ENCODE measurements at places on chromosomes 11 and 22.
A peak's percentile ranks its signal among the peaks of the same experiment; 100 is the strongest.

DNA sequence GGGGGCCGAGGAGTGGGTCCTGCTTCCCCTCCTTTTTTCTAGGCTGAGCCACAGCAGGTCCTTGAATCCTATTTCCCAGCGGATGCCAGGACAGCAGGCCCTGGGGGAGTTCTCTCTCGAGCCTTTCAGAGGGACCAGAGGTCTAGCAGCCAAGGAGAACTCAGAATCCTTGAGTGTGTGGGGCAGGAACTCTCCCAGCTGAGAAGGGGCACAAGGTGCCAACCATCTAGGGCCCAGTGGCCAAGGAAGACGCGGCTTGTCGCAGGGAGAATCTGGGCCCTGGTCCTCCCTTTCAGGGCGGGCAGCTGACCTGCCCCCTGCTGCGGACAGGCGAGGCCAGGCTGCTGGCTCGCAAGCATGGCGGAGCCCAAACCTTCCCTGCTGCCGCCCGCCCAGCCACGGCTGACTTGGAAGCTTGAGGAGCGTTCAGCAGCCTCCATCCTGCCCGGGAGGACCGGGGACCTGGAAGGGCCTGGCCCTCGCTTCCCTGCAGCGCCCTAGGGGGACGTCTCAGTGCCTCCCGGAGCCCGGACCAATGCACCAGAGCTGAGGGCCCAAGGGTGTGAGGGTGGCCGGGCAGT, 972 bp upstream of the TSSC4 start:
- DNase-seq: peak; percentile 16

- DNase-seq: no peak
Measured at GRCh38 chr11:118223992-118224391, 819 bp downstream of the JAML start.

DNA sequence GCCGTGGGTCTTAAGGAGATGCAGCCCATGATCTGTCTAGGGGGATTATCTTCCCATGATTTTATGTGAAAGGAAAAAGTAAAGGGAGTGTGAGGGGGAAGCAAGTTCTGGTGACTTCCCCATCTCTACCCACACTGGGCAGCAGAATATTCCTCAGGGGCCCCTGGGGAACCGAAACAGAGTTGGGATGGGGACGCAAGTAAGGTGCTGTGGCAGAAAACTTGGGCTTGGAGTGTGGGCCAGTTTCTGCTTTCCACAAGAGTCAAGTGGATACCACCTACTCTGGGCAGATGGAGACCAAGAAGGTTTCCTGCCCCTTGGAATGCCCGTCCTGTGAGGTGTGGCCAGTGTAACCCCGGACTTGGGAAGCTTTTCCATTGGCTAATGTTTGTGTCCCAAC, 64.4 kb downstream of the SGSM3 start:
- DNase-seq: no peak

DNA sequence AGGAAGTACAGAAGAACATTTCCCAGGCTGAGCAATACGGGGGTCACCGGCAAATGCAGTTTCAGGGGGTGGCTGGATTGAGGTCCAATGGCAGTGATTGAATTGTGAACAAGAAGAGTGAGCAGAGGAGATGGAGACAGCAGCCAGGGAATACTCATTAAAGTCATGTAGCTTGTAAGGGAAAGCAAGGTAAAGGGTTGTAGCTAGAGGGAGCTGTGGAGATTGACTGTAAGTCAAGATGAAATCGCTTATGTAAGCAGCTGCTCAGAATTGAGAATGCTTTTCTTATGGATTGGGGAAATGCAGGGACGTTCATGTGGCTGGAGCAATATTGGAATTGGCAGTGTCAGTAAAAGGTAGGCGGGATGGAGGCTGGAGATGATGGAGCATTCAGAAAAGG, 111.4 kb upstream of the TBCEL start:
- DNase-seq: no peak

DNA sequence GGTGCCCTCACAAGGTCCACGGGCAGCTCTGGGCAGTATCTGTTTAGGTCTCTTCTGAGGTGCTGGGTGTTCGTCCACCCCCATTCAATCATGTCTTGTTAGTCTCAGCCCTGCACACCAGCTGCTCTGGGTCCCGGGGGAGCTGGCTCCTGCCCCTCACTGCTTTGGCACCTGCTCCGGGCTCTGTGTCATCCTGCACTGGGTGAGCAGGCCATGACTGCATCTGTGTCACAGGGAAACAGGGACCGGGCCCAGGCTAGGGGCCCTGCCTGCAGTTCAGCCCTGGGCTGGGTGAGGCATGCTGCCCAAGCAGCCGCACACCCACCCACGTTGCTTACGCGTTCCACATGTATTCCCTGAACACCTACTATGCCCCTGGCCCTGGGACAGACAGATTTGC, 43.9 kb downstream of the ELFN2 start:
- DNase-seq: no peak

- DNase-seq: no peak
Measured at GRCh38 chr22:43722444-43722843, 89.7 kb downstream of the EFCAB6 start.

GRCh38 chr11:12528487-12528886, 145.7 kb upstream of the TEAD1 start:
- DNase-seq: no peak

DNA sequence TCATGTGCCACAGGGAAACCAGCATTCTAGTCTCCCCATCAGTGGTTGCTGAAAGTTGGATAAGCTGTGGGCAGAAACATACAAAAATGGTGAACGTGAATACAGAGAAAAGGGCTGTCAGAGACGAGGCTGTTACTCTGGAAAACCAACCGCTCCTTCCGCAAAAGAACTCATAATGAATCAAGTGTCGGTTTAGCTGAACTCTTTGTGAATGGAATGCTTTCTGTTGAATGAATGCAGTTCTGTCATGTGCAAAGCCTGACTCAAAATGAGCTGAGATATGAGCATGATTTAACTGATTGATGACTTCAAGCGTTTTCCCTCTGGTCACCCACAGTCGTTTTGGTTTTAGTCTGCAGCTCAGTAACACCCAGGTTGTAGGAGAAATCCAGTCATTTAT, 298.3 kb downstream of the ETS1 start:
- DNase-seq: no peak

GRCh38 chr11:1121331-1121812, 36.4 kb upstream of the MUC5AC start:
- no peak for DNase-seq

DNA sequence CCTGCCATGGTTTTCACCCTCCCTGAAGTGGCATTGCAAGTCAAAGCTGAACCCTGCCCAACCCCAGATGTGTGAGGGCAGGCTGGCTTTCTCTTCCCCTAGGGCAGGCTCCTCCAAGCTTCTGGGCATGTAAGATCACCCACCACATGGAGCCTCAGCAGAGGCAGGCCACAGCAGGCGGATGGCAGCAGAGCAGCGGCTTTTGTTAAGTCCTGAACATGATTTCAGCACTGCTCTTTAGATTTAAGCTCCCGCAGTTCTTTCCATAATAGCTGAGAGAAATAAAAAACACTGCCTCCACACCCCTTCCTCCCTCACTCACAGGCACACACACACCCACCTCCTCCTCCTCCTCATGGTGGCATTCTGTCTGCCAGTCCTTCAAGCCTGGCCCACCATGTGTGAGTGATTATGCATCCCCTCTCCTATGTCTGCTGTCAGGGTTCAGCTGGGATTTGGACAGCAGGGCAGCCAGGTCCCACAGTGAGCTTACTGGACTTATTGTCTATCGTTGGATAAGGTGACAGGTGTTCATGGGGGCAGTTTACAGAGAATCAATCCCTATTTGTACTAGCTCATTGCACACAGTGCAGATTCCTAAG, 5.0 kb upstream of the NTM start:
- no peak for DNase-seq

GRCh38 chr11:64118876-64119665, 46.8 kb downstream of the MACROD1 start:
- no peak for DNase-seq

- no peak for DNase-seq
Measured at GRCh38 chr22:41913040-41913719, 1.7 kb downstream of the SHISA8 start.

- DNase-seq: no peak
Measured at GRCh38 chr11:11401960-11402535, 49.0 kb upstream of the CSNK2A3 start.

- no peak for DNase-seq
Measured at GRCh38 chr22:41096841-41097240, 4.4 kb downstream of the EP300 start.

DNA sequence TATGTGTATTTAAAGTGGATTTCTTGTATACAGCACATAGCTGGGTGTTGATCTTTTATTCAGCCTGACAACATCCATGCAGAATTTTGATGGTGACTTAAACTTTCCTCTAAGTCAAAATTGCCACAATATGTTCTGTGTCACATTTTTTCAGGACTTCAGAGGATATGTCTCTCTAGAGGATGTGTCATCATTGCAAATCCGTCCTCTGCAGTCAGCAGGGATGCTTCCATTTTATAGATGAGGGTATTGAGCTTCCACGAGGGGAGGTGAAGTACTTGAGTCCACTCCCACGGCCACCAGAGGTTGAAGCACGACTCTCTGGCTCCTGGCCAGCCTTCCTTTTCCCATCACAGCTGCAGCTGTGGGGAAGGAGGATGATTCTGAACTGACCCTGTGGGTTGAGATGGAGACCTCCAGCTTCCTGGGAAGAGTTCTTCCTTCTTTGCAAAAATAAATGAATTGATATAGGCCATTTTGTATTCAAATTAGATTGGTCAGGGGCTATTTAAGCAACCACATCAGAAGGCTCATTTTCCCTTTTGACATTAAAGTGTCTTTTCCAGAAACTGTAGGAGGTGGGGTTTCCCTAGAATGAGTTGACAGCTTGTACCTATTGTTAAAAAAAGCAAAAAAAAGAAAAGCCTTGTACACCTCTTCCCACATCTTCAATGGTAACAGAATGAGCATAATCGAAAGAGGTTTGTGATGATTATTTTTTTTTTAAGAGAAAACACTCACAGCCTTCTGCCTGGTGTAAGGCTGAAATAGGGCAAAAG, 55.2 kb upstream of the MYEOV start:
- DNase-seq: no peak

DNA sequence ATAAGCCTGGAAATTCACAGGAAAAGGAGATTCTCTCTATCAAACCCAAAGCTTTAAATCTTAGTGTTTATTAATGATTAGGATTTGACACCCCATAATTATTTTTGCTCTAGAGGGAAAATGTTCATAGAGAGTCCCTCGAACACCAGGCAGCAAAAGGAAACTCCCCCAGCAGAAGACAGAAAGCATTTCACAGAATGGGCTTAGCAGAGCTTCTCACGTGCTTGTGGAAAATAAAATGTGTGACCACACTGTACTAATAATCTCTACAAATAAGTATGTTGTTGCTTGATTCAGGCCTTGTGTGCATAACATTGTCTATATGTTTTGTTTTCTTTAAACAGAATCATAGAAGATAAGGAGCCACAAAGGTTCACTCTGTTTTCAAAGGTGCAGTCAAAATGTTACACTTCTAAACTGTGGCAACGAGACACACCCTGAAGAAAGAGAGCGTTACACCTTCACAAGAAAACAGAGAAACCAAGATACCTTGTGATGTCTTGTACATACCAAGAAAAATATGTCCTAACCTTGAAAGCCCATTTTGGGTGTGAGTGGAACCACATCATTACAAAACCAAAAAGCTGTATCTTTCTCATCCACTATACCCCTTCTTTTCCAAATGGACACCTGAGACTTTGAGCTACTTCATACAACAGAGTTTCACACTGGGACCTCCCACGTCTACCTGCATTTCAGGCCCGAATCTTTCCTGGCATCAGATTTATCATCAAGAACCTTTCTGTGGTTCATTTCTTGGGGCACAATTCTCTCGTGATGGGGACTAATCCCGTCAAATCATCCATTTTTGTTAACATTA, 282.5 kb downstream of the ETS1 start:
- no peak for DNase-seq

GRCh38 chr22:31867386-31868153, 76.8 kb upstream of the YWHAH start:
- DNase-seq: no peak

- no peak for DNase-seq
Measured at GRCh38 chr11:87859636-87860035, 315.6 kb downstream of the RAB38 start.

- DNase-seq: peak; percentile 48
Measured at GRCh38 chr11:10456519-10456918, 1.5 kb downstream of the AMPD3 start.

GRCh38 chr11:71843858-71844257, 10.9 kb downstream of the DEFB108B start:
- no peak for DNase-seq

- DNase-seq: no peak
Measured at GRCh38 chr22:38921120-38921519, 36.3 kb upstream of the APOBEC3A start.

- no peak for DNase-seq
Measured at GRCh38 chr11:16322190-16322589, 34.2 kb downstream of the SOX6 start.

DNA sequence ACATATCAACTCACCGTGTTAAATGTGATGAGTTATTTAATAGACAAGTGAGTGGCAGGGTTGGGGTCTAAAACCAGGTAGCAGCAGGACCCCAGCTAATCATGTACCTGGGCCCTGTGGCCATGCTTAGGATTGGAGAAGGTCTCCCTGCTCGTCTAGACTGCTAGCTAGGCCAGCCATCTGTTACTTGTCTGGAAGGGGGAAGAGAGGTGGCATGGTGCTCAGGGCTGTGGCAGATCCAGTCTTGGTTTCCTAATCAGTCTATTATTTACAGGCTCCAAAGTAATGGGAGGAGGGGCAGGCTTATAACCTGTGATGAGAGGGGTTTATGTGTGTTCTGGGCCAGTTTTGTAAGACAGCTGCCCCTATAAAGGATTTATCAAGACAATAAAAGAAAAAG, 105.9 kb downstream of the NTM start:
- DNase-seq: no peak

DNA sequence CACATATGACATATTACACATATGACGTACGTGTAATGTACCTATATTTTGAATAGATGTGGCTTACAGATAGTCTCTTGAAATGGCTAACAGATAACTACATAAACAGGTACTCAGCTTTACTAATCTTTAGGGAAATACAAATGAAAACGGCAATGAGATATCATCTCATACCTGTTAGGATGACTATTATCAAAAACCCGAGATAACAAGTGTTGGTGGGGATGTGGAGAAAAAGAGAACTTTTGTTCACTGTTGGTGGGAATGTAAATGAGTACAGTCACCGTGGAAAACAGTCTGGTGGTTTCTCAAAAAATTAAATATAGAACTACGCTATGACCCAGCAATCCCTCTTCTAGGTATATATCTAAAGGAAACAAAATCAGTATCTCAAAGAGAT, 247.6 kb downstream of the ETS1 start:
- DNase-seq: no peak

Data from MM.1S (cell line).